Activated CD8-positive, alpha-beta memory T cell treated with anti-CD3 and anti-CD28 coated beads for 1 hour (primary cell): ENCODE measurements at places on chromosomes 3 and 15.

GRCh38 chr3:126033051-126033745 is 50.7 kb downstream of the SLC41A3 start:
- DNase-seq, result no peak

- no peak for DNase-seq
These were observed 40.7 kb downstream of the SUMF1 start for GRCh38 chr3:4426261-4426781.

- DNase-seq, result no peak
These were observed 17.4 kb upstream of the TKT start for GRCh38 chr3:53273146-53273670.

GRCh38 chr15:44735482-44736180 is 697 bp upstream of the TRIM69 start:
- no peak for DNase-seq

GRCh38 chr3:133745981-133746711 is at the start of gene TF:
Gene TF (plus strand): TSS chr3:133746393. CDS start chr3:133746441, 48 bp downstream.
- no peak for DNase-seq

- no peak for DNase-seq
These were observed at the start of gene PRSS50 for GRCh38 chr3:46717447-46718231. Gene PRSS50 (minus strand): TSS chr3:46717869. CDS start chr3:46717824, 45 bp downstream.

GRCh38 chr15:48868536-48868935 is 9.4 kb upstream of the EID1 start:
- no peak for DNase-seq

- no peak for DNase-seq
These were observed 16.6 kb downstream of the ZNF35 start for GRCh38 chr3:44665173-44665572.

DNA sequence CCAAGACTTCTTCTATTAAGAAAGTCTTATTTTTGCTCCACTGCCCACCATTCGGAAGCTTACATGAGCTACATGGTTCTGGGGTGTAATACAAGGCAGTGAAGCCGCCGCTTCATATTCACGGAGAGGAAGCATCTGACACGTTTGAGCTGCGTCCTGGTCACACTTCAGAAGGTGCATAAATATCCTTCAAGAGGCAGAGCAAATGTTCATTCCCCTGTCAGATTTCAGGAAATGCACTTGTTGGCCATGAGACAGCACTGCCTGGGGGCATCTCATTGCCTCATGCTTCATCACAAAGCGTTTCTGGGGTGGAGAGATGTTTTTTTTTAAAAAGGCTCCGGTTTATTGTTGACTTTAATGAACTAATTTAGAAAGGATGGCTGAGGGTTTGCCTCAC is 119.9 kb downstream of the CADPS start:
- DNase-seq, result no peak
